Motor neuron (in vitro differentiated cells): ENCODE measurements at places on chromosomes 7 and 10. TPM values are rescaled to one million over a fixed set of nuclear protein-coding genes. Genes with fewer than 3 reads are reported as not detected.

MMP21 gene
- 0.09 and 0.10 TPM in 2 replicates for total RNA-seq

PAX2 gene
- not detected in 2 replicates for total RNA-seq

NEBL gene
- total RNA-seq = 76.4 and 88.2 TPM in 2 replicates

ACTR3C gene
- 0.18 and 0.62 TPM in 2 replicates for total RNA-seq

TLL2 gene
- 1.3 and 1.6 TPM in 2 replicates for total RNA-seq

FFAR4 gene
- 0.96 TPM in 1 of 2 replicates, not detected in the other for total RNA-seq

NAT16 gene
- 1.0 and 1.1 TPM in 2 replicates for total RNA-seq

BHLHA15 gene
- total RNA-seq = 0.43 TPM in 1 of 2 replicates, not detected in the other

C10orf62 gene
- total RNA-seq = 0.33 TPM in 1 of 2 replicates, not detected in the other

FAM180A gene
- total RNA-seq = 0.34 and 0.43 TPM in 2 replicates

HGF gene
- total RNA-seq = 1.8 and 2.2 TPM in 2 replicates

RTKN2 gene
- total RNA-seq = 0.69 and 0.81 TPM in 2 replicates

OR2A5 gene
- total RNA-seq = 0.19 TPM in 1 of 2 replicates, not detected in the other

NME8 gene
- total RNA-seq = 0.73 TPM in 1 of 2 replicates, not detected in the other

OLAH gene
- total RNA-seq = 0.14 and 0.63 TPM in 2 replicates

PWWP2B gene
- 6.1 and 6.6 TPM in 2 replicates for total RNA-seq

REEP3 gene
- 26.0 and 30.4 TPM in 2 replicates for total RNA-seq

KLF14 gene
- total RNA-seq = 0.38 and 0.68 TPM in 2 replicates
